ENCODE measurements at places on chromosomes 5 and 9.

- no peak for DNase-seq
These were observed 30.5 kb upstream of the MSH3 start for GRCh38 chr5:80623999-80624398.

- DNase-seq = peak; percentile 3
These were observed 68.7 kb upstream of the WDR41 start for GRCh38 chr5:77560677-77561263.

DNA sequence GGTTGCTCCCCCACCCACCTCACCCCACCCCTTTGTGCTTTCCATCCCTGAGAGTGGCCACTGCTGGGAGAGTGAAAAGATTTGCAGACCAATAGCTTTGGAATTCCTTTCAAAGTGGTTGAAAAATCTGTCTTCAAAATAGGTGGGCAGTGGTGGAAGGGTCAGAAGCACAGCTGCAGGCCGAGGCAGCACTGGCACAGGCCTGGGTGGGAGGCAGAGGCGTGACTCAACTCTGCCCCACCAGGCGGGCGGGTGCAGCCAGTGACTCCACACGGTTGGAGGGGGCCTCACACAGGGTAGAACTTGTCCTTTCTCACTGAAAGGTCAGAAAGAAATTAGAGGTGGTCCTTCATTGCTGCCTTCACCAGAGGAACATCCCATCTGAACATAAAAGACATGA is 214.9 kb upstream of the TBCA start:
- no peak for DNase-seq

GRCh38 chr9:81589819-81590218 is 99.5 kb downstream of the TLE1 start:
- DNase-seq = no peak

DNA sequence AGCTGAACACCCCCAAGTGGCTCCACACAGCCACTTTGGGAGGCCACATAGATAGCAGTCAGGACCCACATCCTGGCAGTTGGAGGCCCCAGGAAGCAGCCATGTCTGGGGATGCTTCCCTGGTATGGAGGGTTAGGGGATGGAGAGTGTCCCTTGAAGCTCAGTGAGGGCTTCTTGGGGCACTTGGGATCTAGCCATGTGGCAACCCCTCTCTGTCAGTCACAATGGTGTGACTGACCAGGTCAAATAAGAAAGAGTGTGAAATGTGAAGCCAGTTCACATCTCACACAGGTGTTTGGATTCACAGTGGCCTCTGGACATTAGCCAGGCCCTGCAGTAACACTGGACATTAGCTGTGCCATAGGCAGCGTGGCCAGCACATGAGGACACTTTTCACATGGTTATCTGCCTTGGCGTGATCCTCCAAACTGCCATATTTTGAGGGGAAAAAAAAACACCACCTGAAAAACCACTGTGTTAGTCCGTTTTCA is 53.9 kb upstream of the IL17B start:
- no peak for DNase-seq

GRCh38 chr5:83177803-83178202 is 100.5 kb downstream of the XRCC4 start:
- DNase-seq = no peak

- no peak for DNase-seq
These were observed 76.9 kb downstream of the MED27 start for GRCh38 chr9:132002643-132003318.

DNA sequence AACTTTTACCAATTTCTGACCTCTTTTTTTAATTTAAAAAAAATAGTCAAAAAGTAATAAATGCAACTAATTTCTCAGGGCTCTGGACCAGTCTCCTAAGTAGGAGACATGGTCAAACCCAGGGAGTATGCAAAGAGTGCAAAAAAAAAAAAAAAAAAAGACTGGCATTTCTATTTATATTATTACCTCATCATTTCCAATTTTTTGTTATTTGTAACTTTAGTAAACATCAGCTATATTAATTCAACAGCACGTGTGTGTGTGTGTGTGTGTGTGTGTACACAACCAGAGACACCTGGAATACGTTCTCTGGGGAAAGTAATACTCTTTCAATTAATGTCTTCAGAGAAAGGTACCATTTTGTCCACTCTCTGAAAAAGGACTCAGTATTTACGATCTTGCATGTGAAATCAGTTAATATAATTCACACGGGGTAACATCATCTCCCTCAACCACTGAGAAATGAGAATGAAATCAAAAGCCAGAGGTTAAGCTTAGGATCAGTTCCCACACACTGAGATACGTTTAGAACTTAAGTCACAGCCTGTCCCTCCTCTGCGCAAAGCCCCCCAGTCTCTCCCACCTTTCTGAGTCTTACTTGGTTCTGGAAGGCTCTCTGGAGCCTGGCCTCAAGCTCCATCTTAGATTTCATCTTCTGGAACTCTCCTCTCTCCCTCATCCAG is 21.9 kb downstream of the ZNF608 start:
- DNase-seq = no peak

DNA sequence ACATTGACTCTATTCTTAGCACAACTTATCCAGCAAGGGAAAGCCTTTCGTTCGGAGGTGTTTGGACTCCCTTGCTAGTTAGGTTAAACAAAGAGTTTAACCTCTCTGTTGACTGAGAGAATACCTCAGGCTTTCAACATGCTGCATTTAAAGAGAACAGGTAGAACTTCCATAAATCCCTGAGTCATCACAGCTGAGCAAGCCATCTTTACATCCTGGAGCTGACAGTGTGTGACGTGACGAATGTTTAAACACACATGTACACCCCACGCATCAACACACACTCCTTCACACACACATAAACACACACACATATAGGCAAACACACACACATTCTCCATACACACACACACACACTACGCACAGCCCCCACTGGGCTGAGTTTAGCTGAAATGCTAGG is 152.8 kb downstream of the ADAMTS12 start:
- DNase-seq = no peak

DNA sequence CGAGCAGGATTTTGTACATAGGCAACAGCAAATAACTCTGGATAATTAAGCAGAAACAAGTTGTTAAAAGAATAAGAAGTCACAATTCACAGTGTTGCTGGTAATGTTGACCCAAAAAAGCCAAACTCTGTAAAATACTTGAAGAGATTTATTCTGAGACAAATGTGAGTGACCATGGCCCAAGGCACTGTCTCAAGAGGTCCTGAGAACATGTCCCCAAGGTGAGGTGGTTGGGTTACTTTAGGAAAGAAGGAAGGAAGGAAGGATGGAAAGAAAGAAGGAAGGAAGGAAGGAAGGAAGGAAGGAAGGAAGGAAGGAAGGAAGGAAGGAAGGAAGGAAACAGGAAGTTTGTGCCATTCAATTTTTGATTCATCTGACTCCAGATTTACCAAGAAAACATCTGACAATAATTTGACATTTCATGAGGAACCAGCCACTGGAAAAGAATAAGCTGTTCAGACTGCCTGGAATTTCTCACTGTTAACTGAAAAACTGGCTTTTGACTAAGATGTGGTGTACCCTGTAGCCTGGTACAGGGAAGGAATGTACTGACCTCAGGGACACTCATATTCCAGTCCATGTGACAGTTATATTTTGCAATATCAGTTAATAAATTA is 295.9 kb upstream of the TNC start:
- no peak for DNase-seq

DNA sequence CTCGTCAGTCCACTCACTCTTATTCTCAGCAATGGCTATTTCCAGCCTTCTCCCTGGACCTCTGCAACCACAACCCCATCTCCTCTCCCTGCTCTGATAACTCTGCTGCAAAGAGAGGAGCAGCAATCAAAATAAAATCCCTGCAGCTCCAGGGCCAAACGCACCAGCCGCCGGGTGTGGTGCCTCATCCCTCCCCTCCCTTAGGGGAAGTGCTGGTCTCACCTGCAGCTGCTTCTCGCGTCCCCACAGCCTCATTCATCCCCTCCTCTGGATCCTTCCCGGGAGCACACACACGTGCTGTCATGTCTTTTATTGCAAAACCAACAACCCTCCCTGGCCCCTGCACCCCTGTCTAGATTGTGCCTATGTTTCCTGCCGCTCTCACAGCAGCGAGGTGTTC is 77.8 kb downstream of the TENT4A start:
- no peak for DNase-seq

DNA sequence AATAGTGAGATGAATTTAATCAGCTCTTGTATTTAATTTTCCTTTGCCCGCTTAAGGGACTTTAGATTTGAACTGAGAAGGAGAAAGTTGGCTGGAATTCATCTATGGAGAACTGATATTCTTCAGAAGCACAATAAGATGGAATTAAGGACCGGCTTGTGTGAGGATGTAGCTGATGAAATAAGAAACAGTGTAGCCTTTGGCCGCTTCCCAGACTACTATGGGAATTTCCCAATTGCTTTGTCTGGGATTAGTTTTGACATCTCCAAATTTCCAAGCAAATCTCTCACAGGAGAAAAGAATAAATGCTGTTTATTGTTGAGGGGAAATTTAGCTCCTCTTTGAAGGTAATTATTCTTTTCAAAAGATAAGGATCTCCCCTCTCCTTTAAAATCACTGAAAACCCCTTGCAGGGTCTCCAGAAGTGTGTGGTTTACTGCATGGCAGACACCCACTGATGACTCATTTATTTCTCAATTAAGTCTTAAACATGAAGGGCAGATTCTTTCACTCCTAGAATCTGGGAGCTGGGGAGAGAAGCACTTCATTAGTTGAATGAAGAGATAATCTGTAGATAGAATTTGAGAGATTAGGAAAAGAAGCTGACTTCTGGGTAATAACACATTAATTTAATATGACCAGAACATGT is 606.5 kb upstream of the ADAMTS16 start:
- DNase-seq = no peak

DNA sequence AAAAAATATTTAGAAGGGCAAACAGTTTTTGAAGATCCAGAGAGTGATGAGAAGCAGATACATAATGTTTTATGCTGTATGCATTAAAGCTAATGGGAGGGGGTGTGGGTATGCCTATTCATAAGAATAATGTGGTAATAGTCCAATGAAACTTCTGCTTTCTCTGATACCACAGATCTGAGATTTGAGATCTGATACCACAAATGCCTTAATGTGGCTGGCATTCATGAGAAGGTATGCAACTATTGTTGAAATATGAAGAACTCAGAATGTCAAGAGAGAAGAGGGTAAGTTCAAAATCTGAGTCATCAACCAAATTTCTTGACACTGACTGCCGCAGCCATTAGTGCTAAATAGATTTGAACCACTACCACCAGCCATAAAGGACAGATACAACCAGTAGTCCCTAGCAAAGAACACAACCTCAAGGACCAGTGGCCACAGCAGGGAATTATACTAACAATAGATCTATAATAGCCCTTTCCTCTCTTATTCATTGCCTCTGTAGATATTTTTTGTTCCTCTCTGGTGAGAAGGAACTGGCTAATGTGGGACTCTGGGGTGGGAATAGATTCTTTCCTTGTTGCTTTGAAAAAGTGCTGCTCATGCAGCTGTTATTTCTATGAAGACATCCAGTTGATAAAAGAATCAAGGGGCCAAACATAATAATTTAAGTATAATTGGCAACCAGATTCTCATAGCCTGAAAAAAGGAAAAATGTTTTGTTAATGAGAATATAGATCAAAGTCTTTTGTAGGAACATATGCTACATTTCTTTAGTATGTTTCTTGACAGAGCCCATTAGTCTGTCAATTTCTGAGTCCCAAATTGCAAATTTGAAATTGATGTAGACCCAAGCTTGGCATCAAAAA is 256.5 kb upstream of the ZNF608 start:
- DNase-seq = no peak

DNA sequence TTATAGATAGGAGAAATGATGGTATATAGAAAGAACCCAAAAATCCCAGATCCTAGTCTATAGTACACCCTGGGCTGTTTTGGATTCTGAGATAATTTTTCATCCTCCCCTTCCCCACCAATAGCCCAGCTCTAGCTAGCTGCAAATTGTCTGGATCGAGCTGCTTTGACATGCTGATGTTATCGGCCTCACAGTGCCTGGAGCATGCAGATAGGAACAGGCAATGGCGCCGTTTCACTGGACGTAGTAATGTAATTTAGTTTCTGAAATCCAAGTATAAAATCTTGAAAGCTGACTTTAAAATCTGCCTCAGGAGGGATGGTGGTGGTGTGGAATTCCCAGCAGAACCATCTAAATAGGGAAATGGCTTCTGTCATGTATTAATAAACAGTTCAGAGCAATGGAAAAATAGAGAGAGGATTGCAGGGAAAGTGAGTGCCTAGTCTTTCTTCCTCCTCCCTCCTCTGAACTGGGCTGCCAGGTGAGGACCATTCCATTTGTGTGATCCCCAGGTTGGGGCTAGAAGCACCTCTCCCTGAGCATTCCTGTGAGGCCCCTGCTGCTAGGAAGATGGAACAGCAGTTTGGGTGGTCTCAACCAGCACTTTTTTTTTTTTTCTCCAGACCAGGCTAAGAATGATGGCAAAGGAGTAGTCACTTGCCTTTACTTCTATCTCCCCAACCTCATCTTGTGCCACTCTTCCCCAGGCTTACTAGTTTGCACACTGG is 31.9 kb downstream of the FAM219A start:
- DNase-seq = no peak

- no peak for DNase-seq
These were observed 33.9 kb downstream of the TRIP13 start for GRCh38 chr5:926417-927171.

DNA sequence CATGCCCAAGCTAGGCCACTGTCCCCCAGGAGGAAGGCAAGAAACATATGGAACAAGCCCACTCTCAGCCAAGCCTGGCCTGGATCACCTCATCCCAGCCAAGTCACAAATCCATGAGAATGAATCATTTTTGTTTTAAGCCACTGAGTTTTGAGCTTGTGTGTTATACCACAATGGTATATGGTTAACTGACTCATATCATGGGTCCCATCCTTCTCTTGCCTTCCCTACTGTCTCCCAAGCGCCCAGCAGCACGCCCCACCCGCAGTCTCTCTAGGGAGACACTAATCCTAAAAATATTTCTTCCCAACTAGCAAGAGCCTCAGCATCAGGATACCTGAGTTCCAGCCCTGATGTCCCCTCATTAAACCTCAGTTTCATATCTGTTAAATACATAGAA is 248.1 kb downstream of the CDK5RAP2 start:
- DNase-seq = no peak

- DNase-seq = peak; percentile 68
These were observed 18.2 kb upstream of the WDR38 start for GRCh38 chr9:124835026-124835557.

DNA sequence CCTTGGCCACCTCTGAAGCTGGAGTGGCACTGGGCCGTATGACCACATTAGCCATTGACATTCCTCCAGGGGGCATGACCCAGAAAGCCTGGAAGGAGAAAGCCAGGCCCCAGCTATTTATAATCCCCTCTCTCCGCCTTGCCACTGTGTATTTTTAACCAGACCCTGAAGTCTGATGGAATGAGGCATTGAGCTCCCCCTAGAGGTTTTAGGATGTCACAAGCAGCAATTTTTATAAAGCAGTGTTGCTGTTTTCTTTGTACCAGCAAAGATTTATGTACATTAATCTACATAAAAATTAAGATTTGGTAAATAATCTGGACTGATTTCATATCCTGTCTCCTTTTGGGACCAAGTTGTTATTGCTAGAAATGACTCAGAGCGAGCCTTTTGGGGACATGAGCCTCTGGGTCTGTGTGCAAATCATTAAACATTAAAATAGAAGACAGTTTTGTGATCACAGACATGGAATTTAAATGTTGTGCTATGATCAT is 127.1 kb downstream of the TRIO start:
- peak; percentile 72 for DNase-seq
